Stimulated activated CD4-positive, alpha-beta T cell treated with anti-CD3 and anti-CD28 coated beads, Interleukin-15, amount 100 ng/mL, for 1 hour (primary cell): ENCODE measurements at places on chromosomes 7 and 10.

- no peak for DNase-seq
Measured at GRCh38 chr10:4622384-4622783, 203.6 kb upstream of the AKR1E2 start.

GRCh38 chr10:33136781-33137180 is 178.8 kb upstream of the ITGB1 start:
- DNase-seq = no peak

DNA sequence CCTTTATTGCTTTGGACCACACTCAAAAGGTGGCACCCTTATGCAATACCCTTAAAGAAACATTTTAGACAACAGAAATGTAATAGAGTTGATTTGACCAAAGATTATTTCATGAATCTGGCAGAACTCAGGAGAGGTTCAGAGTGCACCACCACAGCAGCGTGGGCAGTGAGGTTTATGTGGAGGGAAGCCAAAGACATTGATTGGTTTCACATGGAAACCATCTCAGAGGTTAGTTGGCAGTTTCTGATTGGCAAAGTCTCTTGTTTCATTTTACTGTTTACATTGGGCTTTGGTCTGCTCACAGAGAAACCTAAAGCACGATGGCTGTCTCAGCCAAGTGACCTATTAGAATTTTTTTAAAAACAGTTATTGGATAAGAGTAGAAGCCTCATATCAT is 101.3 kb downstream of the SDHAF3 start:
- DNase-seq = no peak

DNA sequence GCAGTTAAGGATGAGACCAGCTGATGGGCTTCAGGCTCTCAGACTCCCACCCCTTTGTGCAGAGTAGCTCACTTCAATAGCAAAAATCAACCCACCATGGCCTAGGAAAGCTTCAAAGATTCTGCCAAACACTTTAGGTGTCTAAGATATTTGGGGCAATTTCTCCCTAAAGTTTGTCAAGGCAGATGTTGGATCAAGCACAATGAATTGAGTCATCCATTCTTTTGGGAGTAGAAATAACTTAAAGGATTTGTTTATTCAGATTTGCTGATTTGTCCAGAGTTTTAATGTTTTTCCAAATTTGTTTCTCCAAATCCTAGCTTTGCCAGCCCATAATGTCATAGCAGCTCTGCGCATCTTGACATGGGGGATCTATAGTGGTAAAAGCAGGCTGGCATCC is 855.1 kb downstream of the LRMDA start:
- no peak for DNase-seq

DNA sequence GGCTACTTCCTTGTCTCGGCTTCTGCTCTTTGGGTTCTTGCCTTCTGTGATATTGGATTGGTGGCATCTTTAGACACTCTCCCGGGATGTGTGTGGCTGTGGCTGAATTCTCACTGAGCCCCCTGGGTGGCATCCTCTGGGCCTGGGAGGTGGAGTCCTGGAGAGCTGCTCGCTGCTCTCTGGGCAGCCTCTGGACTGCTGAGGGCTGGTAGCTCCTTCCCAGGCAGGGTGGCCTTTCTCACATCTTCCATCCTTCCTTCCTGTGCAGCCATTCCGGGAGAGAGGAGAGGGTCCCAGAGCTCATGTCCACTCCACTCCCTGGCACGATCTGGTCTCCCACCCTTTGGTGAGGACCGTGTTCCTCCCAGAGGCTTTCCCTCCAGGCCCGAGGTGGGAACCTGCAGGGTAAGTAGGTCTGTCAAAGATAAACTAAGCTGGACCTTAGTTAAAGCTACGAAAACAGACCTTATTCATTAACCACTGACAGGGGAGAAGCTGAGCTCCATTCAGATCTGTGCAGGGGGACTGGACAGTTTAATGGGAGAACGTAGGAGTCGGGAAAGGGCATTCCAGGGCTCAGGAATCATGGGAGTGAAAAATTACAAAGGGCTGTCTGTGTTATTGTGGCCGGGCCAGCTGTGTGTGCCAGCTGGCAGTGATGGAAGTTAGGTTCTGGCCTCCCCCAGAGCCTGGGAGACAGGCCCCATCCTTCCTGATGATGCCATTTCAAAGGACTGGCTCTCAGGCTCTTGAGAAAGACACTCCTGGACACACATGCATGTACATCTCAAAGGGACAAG is 8.7 kb downstream of the ATP6V0E2 start:
- no peak for DNase-seq

DNA sequence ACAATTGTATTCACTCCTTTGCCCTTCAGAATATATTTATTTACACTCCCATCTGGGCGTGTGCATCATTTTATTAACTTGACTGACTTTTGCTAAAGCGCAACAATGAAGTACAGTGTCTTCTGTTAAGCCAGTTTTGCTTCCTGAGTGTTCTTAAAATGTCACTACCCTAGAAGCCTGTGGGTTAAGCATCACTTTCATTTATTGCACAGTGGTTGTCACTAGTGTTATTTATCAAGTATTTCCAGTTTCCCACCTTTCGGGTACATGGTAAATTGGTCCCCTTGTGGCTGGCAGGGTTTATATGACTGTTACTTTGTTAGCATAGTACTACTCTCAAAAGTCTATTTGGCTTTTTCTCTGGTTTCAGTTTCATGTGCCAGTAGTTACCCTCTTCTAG is 3.3 kb downstream of the HILPDA start:
- no peak for DNase-seq

- DNase-seq = no peak
Measured at GRCh38 chr10:70890917-70891431, 2.6 kb upstream of the PCBD1 start.

DNA sequence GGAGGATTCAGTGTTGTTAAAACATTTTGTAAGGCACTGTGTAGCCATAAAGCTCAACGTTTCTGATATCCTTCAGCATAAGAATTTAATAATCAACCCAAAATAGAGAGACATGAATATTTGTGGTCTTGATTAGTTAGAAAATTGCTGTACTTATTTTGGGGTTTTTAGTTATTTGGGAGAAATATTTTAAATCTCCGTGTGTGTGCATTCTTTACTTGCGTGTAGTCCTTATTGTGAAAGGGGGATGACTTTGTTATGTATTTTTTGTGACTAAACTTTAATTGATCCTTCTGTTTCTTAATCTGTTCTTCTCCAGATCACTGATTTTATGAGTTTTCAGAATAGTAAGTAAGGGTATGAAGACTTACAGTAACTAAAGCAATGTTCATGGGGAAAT is 81.2 kb downstream of the ZNRF2 start:
- no peak for DNase-seq

- no peak for DNase-seq
Measured at GRCh38 chr7:16805441-16805840, 642 bp upstream of the AGR2 start.

DNA sequence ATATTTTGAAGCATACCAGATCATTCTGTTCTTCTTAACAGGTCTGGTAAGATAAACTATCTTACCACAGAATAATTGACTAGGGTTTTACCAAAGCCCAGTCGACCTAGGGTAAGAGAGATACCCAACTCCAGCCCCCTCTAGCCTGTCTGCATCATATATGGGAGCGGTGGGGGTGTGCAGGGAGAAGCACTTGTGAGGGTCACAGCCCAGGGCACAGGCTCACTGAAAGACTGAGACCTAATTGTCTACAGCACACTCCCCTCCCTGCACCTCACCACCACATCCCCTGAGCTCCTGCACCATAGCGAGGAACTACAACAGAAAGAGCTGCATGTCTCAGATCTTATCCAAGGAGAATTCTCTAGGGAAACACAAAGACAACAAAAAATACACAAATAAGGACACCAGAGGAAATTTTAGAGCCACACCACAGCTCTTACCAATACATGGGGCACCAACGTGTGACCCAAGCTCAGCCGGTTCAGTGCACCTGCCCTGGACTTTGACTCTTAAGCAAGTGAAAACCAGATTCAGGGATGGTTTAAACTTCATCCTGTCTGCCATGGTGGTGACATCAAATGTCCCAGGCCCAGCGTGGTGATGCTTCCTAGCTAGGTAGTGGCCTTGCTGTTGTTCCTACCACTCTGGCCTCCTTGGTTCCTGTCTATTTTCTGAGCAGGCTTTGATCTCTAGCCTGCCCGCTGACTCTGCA is 150.8 kb downstream of the HERPUD2 start:
- no peak for DNase-seq

GRCh38 chr10:122127943-122128342 is 139.0 kb downstream of the TACC2 start:
- no peak for DNase-seq

DNA sequence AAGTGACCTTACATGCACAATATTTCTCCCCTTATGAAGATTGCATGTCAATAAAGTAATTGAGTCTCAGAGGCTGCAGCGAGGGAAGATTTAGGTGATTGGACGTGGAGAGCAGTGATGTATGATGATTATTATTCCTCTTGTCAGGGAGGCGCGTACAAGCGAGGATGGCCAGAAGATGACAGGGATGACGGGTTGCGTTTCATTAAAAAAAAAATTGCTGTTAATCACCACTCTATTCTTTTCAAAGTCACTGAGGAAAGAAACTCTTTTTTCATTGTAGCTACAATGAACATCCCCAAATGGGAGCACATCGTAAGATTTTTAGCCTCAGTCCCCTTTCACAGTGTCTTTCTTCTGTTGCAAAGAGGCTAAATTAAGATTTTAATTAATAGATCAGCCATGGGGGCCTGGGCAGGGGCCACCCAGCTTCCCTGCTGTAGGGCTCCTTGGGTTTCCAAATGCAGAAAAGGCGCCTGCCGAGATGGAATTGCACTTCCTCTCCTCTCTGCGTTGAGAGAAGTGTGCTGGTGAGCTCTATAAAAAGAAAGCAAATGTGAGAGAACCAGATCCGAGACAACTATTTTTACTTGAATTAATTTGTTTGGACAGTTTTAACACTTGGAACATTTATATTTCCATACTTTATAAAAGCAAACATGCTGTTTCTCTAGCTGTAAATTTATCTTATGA is 998.1 kb downstream of the LRMDA start:
- DNase-seq = no peak
